ENCODE measurements at places on chromosomes 2 and 18.

DNA sequence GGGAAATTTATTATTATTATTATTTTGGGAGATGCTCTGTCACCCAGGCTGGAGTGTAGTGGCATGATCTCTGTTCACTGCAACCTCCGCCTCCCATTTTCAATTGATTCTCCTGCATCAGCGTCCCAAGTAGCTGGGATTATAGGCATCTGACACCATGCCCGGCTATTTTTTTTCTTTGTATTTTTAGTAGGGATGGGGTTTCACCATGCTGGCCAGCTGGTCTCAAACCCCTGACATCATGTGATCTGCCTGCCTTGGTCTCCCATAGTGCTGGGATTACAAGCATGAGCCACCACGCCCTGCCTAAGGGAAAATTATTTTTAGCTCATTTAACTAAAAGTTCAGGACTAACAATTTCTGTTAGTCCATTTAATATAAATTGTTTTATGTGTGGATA, 109.2 kb upstream of the SESTD1 start:
- no peak for DNase-seq

DNA sequence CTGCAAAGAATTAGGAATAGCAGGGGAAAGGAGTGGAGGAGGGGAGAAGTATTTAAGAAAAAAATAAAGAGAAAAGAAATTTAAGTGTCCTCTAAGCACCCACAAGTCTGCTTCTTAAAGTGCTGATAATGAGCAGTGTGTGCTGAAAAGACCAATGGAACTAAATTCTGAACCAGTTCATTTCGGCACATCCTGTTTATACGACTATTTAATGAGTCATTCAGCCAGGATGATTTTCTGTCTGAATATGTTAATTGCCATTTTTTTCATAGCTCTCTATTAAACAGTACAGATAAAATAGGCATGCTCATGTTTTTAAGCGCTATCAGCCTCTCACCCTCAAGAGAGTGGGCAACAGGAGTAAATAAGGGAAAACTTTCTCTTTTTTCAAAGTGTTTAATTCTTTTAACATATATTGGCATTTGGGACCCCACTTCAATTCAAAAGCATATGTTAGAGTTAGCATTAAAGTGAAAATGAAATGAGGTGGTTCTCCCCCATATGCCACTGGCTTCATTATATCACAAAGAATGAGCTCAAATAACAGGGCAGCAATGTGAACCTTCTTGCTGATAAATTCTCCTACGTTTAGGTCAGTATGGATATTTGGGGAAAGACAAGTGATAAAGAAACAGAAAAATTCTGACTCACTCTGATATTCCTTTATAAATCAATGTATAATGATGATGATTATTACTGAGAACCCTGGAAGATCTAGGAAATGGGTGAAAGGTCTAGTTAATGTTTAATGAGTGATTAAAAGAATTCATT, 87.5 kb downstream of the TCF4 start:
- DNase-seq: no peak

DNA sequence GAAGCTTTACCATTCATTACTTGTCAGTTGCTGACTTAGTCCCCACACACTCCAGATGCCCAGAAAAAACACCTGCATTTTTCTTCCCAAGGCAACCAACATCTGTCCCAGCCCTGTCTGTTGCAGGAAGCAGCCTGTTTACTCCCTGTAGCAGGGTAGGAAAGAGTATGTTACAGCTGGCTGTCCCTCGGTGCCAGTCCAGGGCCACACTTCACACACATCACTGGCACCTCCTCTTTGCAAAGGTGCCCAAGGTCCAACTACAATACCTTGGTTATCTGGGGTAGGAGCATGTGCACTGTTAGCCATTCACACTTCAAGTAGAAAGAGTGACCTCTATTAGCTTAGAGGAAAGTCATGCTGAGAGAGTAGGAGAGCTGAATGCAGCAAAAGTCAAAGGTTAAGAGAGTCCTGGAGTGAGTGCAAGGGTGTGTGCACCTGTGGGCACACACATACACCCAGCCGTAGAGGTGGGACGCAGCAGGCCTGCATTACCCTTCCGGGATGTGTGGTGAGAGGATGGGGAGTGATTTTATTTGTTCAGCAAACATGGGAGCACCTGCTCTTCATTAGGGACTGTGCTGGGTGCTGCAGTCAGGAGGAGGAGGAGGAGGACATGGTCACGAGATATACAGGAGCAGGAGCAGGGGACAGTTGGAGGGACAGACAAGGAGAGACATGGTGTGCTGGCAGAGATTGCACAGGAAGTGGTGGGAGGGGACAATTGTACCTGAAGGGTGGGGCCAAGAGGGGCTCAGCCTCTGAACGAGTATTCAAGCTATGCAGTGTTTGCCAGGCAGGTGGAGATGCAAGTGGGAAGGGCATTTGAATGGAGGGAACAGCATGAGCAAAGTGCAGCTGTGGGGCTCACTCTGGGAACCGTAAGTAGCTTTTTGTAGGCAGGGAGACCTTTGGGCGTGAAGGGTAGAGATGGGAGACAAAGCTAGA, 69.8 kb downstream of the TSN start:
- DNase-seq: no peak

GRCh38 chr2:144596073-144596871, 76.4 kb upstream of the ZEB2 start:
- no peak for DNase-seq

DNA sequence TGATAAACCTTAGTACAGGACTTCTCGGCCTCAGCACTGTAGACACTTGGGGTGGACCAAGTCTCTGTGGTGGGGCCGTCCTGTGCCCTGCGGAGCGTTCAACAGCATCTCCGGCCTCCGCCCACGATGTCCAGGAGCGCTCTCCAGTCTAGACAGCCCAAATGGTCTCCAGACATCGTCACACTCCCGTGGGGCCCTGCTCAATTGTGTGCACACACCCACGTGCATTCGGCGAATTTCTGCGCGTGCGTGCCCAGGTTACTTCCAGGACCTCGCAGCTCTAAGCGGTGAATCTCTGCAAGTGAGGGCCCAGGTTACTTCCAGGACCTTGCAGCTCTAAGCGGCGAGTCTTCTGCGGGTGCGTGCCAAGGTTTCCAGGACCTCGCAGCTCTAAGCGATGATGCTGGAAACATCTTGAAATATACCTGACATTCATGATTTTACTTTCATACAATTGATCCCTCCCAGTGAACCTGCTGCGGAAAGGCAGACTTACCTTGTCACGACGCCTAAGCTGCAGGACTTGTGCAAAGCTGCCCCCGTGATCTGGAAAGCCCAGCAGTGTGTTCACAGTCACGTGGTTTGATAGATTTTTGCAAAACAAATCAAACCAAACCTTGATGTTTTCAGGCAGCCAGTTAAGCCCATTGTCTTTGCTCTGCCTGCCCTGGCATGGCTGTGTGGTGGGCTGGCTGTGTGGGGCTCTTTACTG, 16.1 kb upstream of the OTOS start:
- DNase-seq: no peak

DNA sequence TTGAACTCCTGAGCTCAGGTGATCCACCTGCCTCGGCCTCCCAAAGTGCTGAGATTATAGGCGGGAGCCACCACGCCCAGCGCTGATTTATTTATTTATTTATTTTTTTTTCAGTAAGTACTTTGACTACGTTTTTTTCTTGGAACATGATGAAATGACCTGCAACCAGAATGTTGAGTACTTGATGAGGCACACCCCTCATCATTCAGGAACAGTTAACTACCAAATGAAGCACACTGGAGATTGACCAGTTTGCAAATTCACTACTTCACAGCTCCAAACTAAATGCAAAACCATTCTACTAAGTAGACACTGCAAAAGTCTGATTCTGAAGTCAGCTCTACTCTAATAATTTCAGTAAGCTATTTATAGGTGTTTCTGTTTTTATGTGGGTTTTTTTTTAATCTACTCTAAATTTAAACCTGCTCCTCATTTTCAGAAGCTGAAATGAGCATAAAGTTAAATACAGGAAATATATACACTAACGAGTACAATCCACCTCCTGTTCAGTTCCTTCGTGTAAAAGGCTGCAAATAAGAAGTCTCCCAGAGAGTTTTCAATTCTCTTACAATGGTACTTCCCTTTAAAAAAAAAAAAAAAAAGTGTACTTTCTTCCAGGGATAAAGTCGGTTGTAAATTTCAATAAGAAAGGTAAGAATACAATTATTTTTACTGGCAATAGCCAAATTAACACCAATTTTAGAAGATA, 1.4 kb downstream of the GFPT1 start:
- DNase-seq: no peak

DNA sequence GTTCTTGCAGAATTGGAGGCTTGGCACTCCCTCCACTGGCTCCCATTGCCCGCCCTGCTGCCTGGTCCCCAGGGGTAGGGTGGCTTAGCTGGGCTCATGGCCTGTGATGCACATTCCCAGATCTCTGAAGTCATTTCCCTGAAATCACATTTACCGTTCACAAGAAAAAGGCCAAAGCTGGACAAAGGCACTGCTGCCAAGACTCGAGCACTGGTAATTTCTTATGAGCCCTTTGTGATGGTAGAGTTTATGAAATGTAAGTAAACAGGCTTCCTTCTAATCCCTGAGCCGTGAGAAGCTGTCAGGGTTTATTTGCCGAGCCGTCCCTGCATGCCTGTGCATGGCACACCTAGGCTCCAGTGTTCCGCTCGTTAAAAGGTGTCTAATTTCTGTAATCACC, 247.2 kb upstream of the EPAS1 start:
- DNase-seq: no peak

DNA sequence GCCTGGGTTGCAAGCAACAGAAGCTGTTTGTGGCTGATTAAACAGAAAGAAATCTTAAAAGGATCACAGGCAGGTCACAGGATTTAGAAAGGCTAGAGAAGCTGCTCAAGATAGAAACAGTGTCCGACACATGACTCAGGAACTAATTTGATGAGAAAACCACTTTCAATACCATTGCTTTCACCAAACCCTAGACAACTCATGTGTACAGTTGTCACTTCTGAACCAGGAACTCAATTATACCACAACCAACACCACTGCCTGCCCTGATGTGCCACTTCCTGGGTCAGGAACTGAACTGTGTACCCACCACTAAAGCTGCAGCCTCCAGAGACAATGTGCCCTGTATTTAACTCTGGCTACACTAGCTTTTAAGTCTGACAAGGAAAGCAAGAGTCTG, 56.0 kb downstream of the TMEM247 start:
- no peak for DNase-seq

- peak; percentile 28 for DNase-seq
These were observed 243.9 kb upstream of the RAB6C start for GRCh38 chr2:129735576-129735975.

GRCh38 chr2:78009289-78009688, 487.1 kb upstream of the LRRTM4 start:
- no peak for DNase-seq

- no peak for DNase-seq
These were observed 292.3 kb upstream of the CHAC2 start for GRCh38 chr2:53475321-53475720.

- no peak for DNase-seq
These were observed 15.3 kb downstream of the ETAA1 start for GRCh38 chr2:67412424-67412823.

GRCh38 chr18:48752478-48752877, 198.3 kb downstream of the SMAD7 start:
- no peak for DNase-seq

GRCh38 chr18:74326231-74326630, 10.6 kb downstream of the C18orf63 start:
- DNase-seq: no peak

Measured in ecto neural progenitor cell (in vitro differentiated cells).